Breast epithelium (tissue), 4 donors: ENCODE measurements at places on chromosomes 13 and 19. TPM values are rescaled to one million over a fixed set of nuclear protein-coding genes. Genes with fewer than 3 reads are reported as not detected.

The RGS9BP gene
- 0.44 TPM for total RNA-seq

The CD177 gene
- 0.32 TPM for total RNA-seq

The FAM83E gene
- total RNA-seq = 3.3 TPM

DNA sequence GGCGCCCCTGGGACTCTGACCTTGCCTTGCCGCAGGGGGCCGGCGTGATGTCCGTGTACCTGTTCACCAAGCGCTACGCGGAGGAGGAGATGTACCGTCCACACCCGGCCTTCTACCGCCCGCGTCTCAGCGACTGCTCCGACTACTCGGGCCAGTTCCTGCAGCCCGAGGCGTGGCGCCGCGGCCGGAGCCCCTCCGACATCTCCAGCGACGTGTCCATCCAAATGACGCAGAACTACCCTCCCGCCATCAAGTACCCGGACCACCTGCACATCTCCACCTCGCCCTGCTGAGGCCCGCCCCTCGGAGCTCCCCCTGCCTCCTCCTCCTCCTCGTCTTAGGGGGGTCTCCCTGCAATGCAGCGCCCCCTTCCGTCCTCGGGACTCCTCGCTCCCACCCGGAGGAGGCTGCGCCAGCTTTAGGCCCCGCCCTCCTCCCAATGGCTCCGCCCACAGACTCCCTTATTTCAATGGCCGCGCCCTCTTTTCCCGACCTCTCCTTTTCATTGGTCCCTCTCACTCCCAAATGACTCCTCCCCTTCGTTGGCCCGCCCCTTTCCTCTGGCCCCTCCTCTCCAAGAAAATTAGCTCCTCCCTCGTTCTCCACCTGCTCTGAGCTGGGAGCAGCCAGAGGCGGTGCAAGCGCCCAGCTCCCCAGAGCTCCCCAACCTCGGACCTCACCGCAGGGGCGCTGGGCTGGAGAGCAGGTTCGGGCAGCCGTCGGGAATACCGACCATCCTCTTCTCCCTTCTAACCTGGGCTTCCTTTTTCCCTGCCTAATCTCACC is 20.5 kb upstream of the CACNG8 start:
- no peak overlapping the region for H3K4me3 ChIP-seq
- no peaks in the 10 kb centered on the region for H3K4me1 ChIP-seq
- H3K27me3 ChIP-seq = peaks cover 69% of the 10 kb centered on the region
- DNase-seq = no peak
- no peaks in the 10 kb centered on the region for H3K36me3 ChIP-seq

GRCh38 chr19:31970027-31970461 is 375.4 kb upstream of the ZNF507 start:
- no peaks in the 10 kb centered on the region for H3K4me1 ChIP-seq
- H3K27ac ChIP-seq = no peak overlapping the region
- H3K27me3 ChIP-seq = no peaks in the 10 kb centered on the region
- DNase-seq = no peak
- H3K4me3 ChIP-seq = no peak overlapping the region

- H3K4me3 ChIP-seq = no peak overlapping the region
- H3K36me3 ChIP-seq = no peaks in the 10 kb centered on the region
- no peaks in the 10 kb centered on the region for H3K27me3 ChIP-seq
- H3K27ac ChIP-seq = no peak overlapping the region
Measured at GRCh38 chr19:49952906-49953305, 8.1 kb downstream of the SIGLEC11 start.

GRCh38 chr13:89066868-89067466 is 1395.8 kb downstream of the SLITRK5 start:
- DNase-seq = no peak
- H3K36me3 ChIP-seq = no peaks in the 10 kb centered on the region
- no peaks in the 10 kb centered on the region for H3K4me1 ChIP-seq

DNA sequence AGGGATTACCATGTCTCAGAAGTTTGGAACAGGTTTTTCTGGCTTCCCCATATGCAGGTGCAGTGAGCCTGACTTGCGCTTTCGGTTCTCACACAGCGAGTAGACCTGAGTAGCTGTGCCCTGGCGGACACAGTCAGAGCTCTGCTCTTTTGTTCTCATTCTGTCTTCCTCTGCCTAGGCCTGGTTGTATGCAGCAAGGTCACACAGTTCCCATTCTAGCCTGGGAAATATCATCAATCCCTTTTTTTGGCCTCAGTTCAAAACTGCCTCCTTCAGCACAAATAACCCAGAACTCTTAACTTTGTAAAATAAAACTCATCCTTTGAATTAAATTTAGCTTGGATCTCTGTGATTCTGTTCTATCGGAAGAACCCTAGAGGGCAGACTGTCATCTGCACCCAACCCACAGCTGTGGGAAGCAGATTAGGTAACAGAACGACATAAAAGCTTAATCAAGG is 10.2 kb downstream of the OXGR1 start:
- H3K4me1 ChIP-seq = no peaks in the 10 kb centered on the region
- DNase-seq = peak; percentile 67
- H3K4me3 ChIP-seq = peak overlapping the region; percentile 53
- H3K27me3 ChIP-seq = no peaks in the 10 kb centered on the region
- H3K36me3 ChIP-seq = no peaks in the 10 kb centered on the region

- no peaks in the 10 kb centered on the region for H3K36me3 ChIP-seq
- no peak for DNase-seq
- H3K4me3 ChIP-seq = no peak overlapping the region
- H3K4me1 ChIP-seq = peaks cover 11% of the 10 kb centered on the region
- H3K27me3 ChIP-seq = no peaks in the 10 kb centered on the region
- H3K27ac ChIP-seq = no peak overlapping the region
Measured at GRCh38 chr13:113202912-113203311, 5.6 kb downstream of the PCID2 start.

GRCh38 chr13:73167028-73167820 is 108.4 kb downstream of the KLF5 start:
- peaks cover 2% of the 10 kb centered on the region for H3K4me1 ChIP-seq
- H3K27me3 ChIP-seq = no peaks in the 10 kb centered on the region

GRCh38 chr19:21322528-21322927 is 6.7 kb downstream of the ZNF708 start:
- H3K4me3 ChIP-seq = no peak overlapping the region
- no peaks in the 10 kb centered on the region for H3K36me3 ChIP-seq
- no peaks in the 10 kb centered on the region for H3K27me3 ChIP-seq
- no peaks in the 10 kb centered on the region for H3K4me1 ChIP-seq
- DNase-seq = peak; percentile 63

DNA sequence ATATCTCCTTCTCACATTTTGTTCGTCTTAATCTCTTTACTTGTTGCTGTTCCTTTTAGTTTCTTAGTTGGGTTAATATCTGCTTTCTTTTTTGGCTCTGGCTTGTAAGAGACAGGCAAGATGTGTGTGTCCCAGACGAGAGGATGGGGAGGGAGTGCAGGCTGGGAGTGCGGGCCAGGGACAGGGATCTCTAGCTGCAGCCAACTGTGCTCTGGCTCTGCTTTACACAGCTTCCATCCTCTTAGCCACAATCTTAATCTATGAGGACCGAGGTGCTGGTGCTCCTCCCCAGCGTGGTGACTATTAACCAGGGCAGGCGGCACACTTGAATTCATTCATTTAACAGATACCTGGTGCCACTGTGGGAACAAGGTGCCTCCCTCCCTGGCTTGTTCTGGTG is 70.9 kb upstream of the WASF3 start:
- H3K4me1 ChIP-seq = no peaks in the 10 kb centered on the region
- peaks cover 7% of the 10 kb centered on the region for H3K27me3 ChIP-seq
- no peak for DNase-seq
